ENCODE measurements at places on chromosomes 7 and 10. TPM values are rescaled to one million over a fixed set of nuclear protein-coding genes. Genes with fewer than 3 reads are reported as not detected.

DNA sequence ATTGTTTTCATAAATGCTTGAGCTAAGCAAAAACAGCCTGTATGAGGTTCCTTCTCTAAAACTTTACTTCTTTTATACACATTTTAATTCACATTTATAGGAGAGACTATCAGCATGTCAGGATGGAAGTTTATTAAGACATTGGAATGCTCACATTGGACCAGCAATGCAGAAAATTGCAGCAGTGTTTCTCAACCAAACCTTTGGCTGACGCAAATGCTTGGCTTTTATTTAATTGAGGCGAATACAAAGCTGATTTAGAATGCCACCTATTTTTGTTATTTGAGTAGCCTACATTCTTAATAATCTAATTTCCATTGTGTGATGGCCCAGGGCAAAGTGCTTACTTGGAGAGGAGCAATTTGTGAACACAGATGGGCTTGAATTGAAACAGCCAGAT lies 283.2 kb downstream of the ARL4A start:
- DNase-seq: no peak

Gene ABCB1
- polyA plus RNA-seq: 17.0 TPM

GRCh38 chr7:142228537-142229104 lies 29.2 kb downstream of the PRSS58 start:
- DNase-seq: no peak

DNA sequence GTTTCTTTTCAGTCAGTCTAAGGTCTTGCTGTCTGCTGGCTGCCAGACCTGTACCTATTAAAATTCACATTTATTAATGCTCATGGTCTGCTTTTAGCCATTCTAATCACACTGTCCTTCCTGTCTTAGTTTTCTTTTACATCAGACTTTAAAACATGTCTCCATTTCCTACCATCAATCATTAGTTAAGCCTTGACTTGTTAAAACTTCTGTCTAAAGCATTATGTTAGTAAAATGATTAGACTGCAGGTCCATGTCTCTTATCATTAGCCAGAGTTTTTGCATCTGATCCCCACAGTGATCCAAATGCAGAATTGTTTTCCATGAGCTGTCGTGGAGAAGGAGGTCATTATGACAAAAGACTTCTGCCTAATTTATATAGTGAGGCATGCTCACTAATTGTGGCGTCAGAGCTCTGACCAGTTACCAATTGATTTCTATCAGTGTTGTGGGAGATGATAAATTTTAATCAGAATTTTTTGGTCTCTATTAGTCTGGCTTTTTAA lies 226.5 kb downstream of the DKK1 start:
- DNase-seq: no peak

Measured in left renal cortex interstitium (tissue), 4 donors.